ENCODE measurements at places on chromosomes 12 and 14.

DNA sequence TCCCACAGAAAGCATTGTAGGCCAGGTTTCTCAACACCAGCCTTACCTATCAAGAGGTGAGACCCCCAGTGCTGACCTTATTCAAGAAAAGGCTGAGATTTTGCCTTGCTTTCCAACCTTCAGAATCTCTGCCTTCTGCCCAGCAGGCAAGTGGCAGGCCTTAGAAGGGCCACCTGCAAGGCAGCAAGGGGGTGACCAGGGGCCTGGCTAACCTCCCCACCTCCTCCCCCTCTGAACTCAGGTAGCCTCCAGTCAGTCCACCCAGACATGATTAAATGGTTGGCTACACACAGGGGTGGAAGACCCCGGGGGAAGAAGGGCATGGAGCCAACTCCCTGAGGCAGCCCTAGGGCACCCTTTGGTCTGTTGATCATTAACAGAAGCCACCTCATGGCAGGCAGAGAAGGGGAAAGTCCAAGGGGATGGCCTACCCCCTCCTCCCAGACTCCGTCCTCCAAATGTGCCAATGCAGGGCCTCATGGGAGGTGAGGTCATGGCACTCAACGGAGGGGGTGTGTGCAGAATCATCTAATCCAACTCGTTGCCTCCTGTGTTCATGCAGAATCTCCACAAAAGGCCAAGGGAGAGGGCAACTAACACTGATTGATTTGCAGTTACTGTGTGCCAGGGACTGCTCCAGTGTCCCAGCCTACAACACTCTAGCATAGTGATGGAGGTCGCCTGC, 8.5 kb downstream of the ZFP36L1 start:
- peak; percentile 68 for DNase-seq

DNA sequence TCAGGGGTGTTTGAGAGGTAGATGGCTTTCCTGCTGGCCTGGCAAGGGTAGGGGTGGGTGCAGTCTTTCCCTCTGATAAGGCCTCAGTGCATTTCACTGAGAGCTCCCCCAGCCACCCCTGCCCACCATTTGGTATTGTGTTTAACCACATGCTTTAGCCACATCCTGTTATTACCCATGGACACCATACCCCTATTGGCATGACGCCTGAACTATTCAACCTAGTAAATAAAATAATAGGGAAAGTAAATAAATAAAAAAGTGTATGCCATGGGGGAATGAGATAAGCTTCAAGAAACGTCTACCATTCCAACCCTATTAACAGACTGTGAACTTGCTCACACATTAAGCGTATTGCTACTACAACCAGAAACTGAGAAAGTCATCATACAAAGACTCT, 7.6 kb upstream of the LGR5 start:
- DNase-seq: no peak

GRCh38 chr14:40581264-40581663, 1025.4 kb upstream of the LRFN5 start:
- no peak for DNase-seq

DNA sequence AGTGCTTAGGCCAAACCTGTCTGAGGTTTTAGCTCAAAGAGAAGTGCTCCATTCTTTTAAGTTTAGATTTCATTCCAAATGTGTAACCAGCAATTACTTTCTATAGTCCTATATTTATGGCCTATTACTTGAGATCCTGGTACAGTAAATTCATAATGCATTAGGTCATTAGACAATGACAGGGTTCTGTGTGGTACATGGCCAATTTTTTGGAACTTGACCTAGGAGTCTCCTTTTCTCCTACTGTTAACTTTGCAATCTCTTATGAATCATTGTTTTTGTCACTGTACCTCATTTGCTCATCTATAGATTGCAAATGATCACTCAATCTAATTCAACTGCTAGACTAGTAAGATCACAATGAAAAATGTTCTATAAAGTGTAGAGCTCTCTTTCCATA, 136.7 kb downstream of the PDE3A start:
- DNase-seq: peak; percentile 65

- DNase-seq: peak; percentile 91
Observed at GRCh38 chr14:33120341-33120740, 181.7 kb downstream of the NPAS3 start.

DNA sequence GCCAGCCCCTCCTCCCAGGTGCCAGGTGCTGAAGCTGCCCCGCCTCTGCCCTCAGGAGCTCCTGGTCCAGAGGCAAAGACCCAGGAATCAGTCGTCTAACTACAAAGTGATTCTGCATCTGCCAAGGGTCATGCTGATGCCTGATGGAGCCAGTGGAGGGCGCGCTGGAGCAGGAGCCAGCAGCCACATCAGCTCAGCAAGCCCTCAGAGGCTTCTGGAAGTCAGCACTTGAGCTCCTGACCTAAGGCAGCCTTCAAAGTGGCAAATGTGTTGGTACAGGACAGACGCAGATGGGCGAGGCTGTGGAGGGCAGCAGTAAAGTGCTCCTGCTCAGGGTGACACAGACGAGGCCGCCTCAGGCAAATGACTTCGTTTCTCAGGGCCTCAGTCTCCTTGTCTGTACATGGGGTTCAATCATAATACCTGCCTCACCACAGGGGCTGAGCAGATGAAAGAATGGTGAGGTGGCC, 10.9 kb downstream of the C12orf43 start:
- DNase-seq: peak; percentile 53

DNA sequence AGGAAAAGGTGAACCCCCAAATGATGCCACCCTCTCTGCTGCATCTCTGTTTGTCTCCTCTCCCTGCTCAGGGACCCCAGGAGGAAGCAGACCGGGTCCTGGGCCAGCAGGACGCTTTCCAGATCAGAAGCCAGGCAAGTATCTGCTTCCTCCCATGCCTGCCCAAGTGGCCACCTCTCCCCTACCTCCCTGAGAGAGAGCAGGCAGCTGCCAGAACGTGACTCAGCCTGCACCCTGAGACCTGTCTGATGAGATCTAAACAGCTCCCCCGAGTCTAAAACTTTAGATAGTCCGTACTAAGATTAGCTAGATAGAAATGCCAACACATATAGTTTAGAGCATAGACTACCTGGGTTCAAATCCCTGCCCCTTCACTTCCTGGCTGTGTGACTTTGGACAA, 31.2 kb upstream of the OAS1 start:
- DNase-seq: no peak

- DNase-seq: no peak
Observed at GRCh38 chr12:90301095-90301494, 592.5 kb upstream of the ATP2B1 start.

DNA sequence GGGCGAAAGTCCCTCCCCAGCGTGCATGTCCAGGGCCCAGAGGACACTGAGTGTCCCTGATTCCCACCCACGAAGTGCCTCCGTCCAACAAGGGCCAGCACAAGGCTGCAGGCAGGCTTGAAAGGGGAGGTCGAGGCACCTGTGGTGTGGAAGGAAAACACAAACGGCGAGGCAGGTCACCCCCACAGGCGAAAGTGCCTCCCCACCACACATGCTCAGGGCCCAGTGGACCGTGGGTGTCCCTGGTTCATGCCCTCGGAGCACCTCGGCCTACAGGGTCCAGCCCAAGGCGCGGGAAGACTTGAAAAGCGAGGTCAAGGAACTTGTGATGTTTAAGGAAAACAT, 370.4 kb downstream of the ALG10 start:
- no peak for DNase-seq

GRCh38 chr14:64734990-64735389, 30.8 kb downstream of the PLEKHG3 start:
- no peak for DNase-seq

GRCh38 chr12:55938826-55939501, 8.0 kb downstream of the DGKA start:
- DNase-seq: no peak

- no peak for DNase-seq
Observed at GRCh38 chr14:43260056-43260455, 1247.0 kb downstream of the FSCB start.

- peak; percentile 72 for DNase-seq
Observed at GRCh38 chr12:80702889-80703805, 4.3 kb upstream of the MYF6 start.

DNA sequence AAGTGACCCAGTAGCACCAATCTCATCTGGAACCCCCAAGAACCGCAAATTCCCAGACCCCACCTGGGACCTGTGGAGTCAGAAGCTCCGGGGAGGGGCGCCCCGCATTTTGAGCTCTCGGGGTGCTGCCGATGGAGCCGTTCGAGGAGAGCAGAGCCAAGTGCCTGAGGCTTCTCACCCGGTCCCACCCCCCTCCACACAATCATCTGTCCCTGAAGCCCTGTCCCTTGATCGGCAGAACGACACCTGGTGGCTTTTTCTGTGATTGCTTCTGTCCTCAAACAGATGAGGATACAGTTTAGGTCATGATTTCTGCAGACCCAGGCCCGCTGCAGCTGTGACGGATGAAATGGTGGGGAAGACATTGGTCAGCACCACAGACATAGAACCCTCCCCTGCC, 74.7 kb downstream of the NOC4L start:
- no peak for DNase-seq

DNA sequence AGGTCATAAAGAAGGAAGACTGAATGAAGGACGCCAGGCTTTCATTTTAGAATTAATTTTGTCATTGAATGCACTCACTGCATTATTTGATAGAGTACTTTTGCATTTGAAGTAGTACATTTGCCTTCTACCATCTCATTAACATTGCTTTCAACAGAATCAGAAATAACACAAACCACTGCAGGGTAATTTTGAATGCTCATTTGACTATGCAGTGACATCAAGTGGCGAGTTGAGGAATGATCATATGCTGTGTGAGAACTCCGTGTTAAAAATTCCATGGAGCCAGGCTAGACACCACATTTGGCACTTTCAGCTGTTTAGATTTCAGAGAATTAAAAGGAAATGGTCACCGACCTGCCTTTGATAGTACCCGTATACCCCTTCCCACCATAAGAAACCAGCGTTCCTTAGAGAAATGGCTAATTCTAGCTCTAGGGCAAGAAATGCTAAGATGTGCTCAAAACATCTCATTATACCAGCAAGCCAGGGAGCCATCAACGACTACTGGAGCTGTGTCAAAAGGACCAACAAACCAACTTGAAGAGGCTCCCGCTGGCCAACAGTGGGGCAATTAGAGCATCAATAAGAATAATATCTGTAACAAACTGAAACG, 16.5 kb downstream of the HEBP1 start:
- peak; percentile 63 for DNase-seq

- DNase-seq: no peak
Observed at GRCh38 chr14:53468876-53469275, 315.8 kb upstream of the DDHD1 start.

- DNase-seq: no peak
Observed at GRCh38 chr14:95686935-95687334, 709 bp downstream of the TCL1B start.

- no peak for DNase-seq
Observed at GRCh38 chr12:112418273-112418607, 507 bp upstream of the PTPN11 start.

- no peak for DNase-seq
Observed at GRCh38 chr14:76696361-76696760, 64.9 kb upstream of the VASH1 start.

DNA sequence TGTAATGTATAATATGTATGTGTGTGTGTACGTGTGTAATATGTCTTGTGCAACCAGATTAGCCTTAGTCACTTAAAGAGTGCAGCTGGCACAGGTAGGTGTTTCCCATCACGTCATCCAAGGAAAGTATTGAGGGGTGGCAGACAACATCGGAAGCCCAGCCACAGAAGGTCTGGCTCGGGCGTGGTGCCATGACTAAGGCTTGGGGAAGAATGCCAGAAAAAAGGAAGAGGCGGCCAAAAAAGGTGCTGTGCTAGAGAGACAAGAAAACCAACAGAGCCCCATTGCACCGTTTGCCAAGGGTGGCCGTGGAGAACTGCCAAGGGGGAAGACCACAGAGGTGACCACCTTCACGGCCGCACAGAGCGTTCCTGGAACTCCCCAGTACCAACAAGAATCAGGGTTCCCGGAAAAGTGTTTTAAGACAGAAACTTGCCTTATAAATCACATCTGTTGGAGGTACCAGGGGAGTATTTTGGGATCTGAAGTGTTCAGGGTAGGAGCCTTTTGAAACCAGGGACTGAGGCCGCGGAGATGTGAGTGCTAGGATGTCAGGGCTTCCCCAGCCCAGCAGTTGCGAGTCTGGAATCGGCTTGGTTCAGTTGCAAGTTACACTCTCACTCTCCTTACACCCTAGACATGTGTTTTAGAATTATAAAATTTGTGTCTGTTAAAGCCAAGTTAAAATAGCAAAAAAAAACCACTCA, 131.2 kb upstream of the DYRK2 start:
- no peak for DNase-seq

GRCh38 chr12:25020621-25021243, 71.8 kb upstream of the BCAT1 start:
- no peak for DNase-seq

- peak; percentile 33 for DNase-seq
Observed at GRCh38 chr12:49784756-49785409, 43.3 kb downstream of the NCKAP5L start.

DNA sequence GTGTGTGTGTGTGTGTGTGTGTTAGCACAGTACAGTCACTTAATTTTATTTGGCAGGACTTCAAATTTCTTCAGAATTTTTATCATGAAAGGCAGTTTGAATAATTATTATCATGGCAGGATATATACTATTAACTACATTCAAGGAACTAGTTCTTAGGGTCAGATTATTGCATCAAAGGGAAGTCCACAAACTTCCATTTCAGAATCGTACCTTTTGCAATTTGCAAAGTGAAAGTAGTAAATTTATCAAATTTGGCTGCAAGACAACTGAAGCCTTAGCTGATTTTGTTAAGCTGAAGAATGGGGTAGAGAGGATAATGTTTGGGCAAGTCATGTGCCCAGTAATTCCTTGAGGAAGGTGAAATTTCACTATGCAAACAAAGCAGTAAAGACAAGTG, 68.2 kb downstream of the PLEKHG7 start:
- DNase-seq: no peak

DNA sequence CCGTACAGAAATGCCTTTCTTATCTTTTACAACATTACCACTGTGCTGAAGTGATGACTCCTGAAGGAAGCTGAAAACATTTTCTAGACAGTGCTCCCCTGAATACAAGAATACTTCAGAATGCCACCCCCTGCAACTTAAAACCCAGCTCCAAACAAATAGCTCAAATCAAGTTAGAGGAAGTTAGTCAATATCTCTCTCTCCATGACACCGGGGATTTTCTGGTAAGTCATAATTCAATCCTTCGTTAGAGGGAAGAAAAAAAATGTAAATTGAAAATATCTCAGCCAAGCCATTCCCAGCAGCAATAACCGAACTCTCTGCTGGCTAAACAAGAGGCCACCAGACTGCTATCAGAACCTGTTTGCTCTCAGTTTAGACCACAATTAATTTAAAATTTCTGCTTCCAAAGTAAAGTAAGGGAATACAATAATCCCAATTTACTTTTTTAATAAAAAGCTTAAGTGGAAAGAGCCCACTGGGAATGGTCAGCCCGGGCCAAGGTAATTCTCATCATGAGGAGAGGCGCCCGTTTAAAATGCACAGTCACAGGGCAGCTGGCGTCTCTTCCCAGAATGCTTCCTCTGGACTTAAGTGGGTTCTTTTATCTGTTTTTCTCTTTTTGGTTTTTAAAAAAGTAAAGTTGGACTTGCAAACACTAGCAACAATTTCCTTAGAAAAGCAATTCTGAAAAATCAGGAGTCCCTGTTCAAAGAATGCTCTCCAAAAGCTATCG, 710.1 kb upstream of the STXBP6 start:
- no peak for DNase-seq

- no peak for DNase-seq
Observed at GRCh38 chr14:23916004-23916403, 37.6 kb upstream of the DHRS4 start.

GRCh38 chr12:120656008-120656407, 15.6 kb downstream of the CABP1 start:
- no peak for DNase-seq

- DNase-seq: no peak
Observed at GRCh38 chr14:43647302-43647701, 859.8 kb downstream of the FSCB start.
